ENCODE measurements at places on chromosomes 3 and 15. TPM values are rescaled to one million over a fixed set of nuclear protein-coding genes. Genes with fewer than 3 reads are reported as not detected.

The MYRIP gene
- 0.53 TPM for total RNA-seq

- no peaks in the 10 kb centered on the region for H3K4me1 ChIP-seq
- no peaks in the 10 kb centered on the region for H3K27me3 ChIP-seq
- peaks cover 6% of the 10 kb centered on the region for H3K36me3 ChIP-seq
- no peak overlapping the region for H3K4me3 ChIP-seq
- no peak for DNase-seq
- no peak overlapping the region for H3K27ac ChIP-seq
These were observed 97.2 kb downstream of the TBC1D5 start for GRCh38 chr3:17645074-17645698.

GRCh38 chr3:10142707-10143560 lies 1.4 kb downstream of the VHL start:
- no peaks in the 10 kb centered on the region for H3K27me3 ChIP-seq
- H3K4me3 ChIP-seq, result peak overlapping the region; percentile 92
- no peak for DNase-seq
- peaks cover 19% of the 10 kb centered on the region for H3K4me1 ChIP-seq
- H3K27ac ChIP-seq, result peak overlapping the region; percentile 52

The DUOXA2 gene
- 0.17 TPM for total RNA-seq

DNA sequence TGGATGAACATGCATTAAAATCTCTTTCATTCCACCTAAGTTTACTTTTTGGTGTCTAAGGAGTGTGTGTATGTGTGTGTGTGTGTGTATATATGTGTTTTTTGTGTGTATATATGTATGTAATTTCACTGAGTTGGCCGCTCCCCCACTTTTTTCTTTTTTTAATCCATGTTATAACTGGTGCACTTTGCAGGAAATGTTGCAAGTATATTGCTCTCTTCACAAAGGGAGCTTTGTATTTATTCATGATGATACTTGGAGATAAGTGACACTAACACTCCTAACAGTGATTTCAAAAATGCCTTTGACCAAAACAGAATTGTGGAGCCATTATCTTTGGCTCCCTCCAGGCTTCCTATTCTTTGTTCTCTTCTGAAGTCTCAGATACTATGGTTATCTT lies 95.8 kb downstream of the FNDC3B start:
- peaks cover 48% of the 10 kb centered on the region for H3K4me1 ChIP-seq
- no peaks in the 10 kb centered on the region for H3K27me3 ChIP-seq
- no peak overlapping the region for H3K4me3 ChIP-seq

The ARPIN gene
- 14.9 TPM for total RNA-seq

The KNG1 gene
- total RNA-seq, result not detected

DNA sequence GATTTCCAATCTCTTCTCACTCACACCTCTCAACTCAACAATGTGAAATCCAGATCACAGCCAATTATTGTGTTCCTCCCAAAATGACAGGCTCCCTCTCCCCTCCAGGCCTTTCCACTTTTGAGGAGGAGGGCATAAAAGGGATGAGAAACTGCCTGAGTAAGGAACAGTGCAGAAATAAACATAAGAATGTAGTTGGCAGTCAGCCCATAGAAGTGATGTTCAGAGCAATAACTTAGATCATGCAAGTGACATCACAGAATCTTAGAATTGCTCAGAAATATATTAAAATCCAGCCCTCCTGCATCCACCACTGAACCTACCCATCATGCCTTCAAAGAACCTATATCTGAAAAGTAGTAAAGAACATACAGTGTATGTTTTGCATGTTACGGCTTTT lies 299.4 kb upstream of the GADL1 start:
- no peak overlapping the region for H3K27ac ChIP-seq
- no peak overlapping the region for H3K4me3 ChIP-seq
- H3K4me1 ChIP-seq, result peaks cover 14% of the 10 kb centered on the region
- no peaks in the 10 kb centered on the region for H3K36me3 ChIP-seq
- DNase-seq, result no peak

- H3K4me3 ChIP-seq, result no peak overlapping the region
- no peak overlapping the region for H3K27ac ChIP-seq
- no peak for DNase-seq
- H3K4me1 ChIP-seq, result no peaks in the 10 kb centered on the region
- no peaks in the 10 kb centered on the region for H3K36me3 ChIP-seq
These were observed 101.6 kb downstream of the MOBP start for GRCh38 chr3:39569095-39569494.

- peaks cover 5% of the 10 kb centered on the region for H3K27me3 ChIP-seq
- no peaks in the 10 kb centered on the region for H3K36me3 ChIP-seq
- H3K4me1 ChIP-seq, result no peaks in the 10 kb centered on the region
- H3K4me3 ChIP-seq, result no peak overlapping the region
- H3K27ac ChIP-seq, result no peak overlapping the region
These were observed 17.3 kb upstream of the FURIN start for GRCh38 chr15:90851114-90851513.

- H3K4me1 ChIP-seq, result peaks cover 23% of the 10 kb centered on the region
- H3K27me3 ChIP-seq, result peaks cover 5% of the 10 kb centered on the region
- peaks cover 9% of the 10 kb centered on the region for H3K36me3 ChIP-seq
- H3K27ac ChIP-seq, result peak overlapping the region; percentile 0
- no peak overlapping the region for H3K4me3 ChIP-seq
These were observed 167.5 kb upstream of the IL12A start for GRCh38 chr3:159821110-159821509.

The IL17RD gene
- total RNA-seq, result 47.4 TPM

GRCh38 chr15:25989327-25989726 lies 126.2 kb upstream of the ATP10A start:
- no peak overlapping the region for H3K27ac ChIP-seq
- H3K36me3 ChIP-seq, result no peaks in the 10 kb centered on the region
- H3K4me3 ChIP-seq, result no peak overlapping the region
- no peaks in the 10 kb centered on the region for H3K4me1 ChIP-seq

The SIDT1 gene
- total RNA-seq, result 0.83 TPM

The TTLL13 gene
- total RNA-seq, result 0.58 TPM

DNA sequence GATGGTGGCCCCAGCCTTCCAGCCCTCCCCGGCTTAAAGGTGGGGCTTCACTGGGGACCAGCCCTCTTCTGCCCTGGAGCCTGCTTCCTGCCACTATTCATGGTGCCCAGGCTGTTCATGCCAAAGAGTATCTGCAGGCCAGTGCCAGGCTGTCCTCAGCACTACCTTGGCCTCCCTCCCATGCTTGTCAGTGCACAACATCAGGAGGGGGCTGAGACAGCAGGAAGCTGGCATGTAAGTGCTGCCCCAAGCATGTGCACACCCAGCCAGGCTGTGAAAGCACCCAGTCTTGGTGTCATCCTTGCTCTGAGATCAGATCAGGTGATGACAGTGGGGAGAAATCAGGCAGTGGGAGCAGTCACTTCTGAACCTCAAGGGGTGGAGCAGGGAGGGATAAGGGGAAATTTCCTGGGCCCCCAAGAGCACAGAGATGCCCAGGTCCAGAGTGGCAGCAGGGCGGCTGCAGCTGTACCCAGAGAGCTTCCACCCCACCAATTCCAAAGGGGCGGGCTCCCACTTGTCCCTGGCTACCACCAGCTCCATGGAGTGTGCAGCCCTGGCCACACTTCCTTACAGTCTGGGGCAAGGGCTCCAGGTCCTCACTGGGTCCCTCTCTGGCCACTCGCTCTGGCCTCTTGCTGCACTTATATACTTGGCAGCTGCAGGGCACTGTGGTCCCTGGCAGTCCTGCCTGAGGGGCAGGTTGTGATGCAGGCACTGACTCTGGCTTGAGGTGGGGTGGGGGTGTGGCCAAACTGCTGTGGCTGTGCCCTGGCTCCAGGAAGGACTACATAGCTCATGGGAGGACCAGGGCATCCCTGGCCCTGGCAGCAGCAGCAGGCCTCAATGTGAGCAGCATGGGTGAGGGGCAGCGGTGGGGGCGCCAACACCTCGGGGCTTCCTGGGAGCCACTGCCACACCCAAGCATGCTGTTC lies 91.4 kb upstream of the TNFSF10 start:
- no peaks in the 10 kb centered on the region for H3K27me3 ChIP-seq
- no peaks in the 10 kb centered on the region for H3K4me1 ChIP-seq
- no peak overlapping the region for H3K4me3 ChIP-seq
- no peak overlapping the region for H3K27ac ChIP-seq
- DNase-seq, result no peak
- no peaks in the 10 kb centered on the region for H3K36me3 ChIP-seq

GRCh38 chr15:29044503-29044901 lies 158.7 kb downstream of the APBA2 start:
- no peak overlapping the region for H3K4me3 ChIP-seq
- no peak for DNase-seq
- H3K27ac ChIP-seq, result no peak overlapping the region
- no peaks in the 10 kb centered on the region for H3K36me3 ChIP-seq
- H3K27me3 ChIP-seq, result no peaks in the 10 kb centered on the region
- peaks cover 27% of the 10 kb centered on the region for H3K4me1 ChIP-seq

GRCh38 chr15:99207672-99208071 lies 41.7 kb downstream of the TTC23 start:
- peaks cover 3% of the 10 kb centered on the region for H3K4me1 ChIP-seq
- no peak overlapping the region for H3K27ac ChIP-seq
- peaks cover 22% of the 10 kb centered on the region for H3K36me3 ChIP-seq
- H3K4me3 ChIP-seq, result no peak overlapping the region
- DNase-seq, result no peak

- no peaks in the 10 kb centered on the region for H3K4me1 ChIP-seq
- no peaks in the 10 kb centered on the region for H3K27me3 ChIP-seq
- H3K36me3 ChIP-seq, result no peaks in the 10 kb centered on the region
- no peak for DNase-seq
These were observed 265.6 kb upstream of the CDIN1 start for GRCh38 chr15:36313736-36314280.

The P2RY1 gene
- total RNA-seq, result 2.3 TPM

- H3K4me1 ChIP-seq, result no peaks in the 10 kb centered on the region
- H3K36me3 ChIP-seq, result peaks cover 17% of the 10 kb centered on the region
- no peak overlapping the region for H3K4me3 ChIP-seq
- no peak overlapping the region for H3K27ac ChIP-seq
- DNase-seq, result no peak
These were observed 25.5 kb downstream of the ASB7 start for GRCh38 chr15:100627789-100628395.

- H3K4me1 ChIP-seq, result peaks cover 19% of the 10 kb centered on the region
- H3K36me3 ChIP-seq, result peaks cover 11% of the 10 kb centered on the region
- no peaks in the 10 kb centered on the region for H3K27me3 ChIP-seq
- peak overlapping the region; percentile 100 for H3K4me3 ChIP-seq
- DNase-seq, result no peak
These were observed 611 bp downstream of the CTDSPL2 start for GRCh38 chr15:44427756-44428724.

The PLSCR5 gene
- total RNA-seq, result not detected

The ZKSCAN7 gene
- total RNA-seq, result 17.2 TPM

- H3K4me1 ChIP-seq, result peaks cover 12% of the 10 kb centered on the region
- no peak overlapping the region for H3K27ac ChIP-seq
- H3K4me3 ChIP-seq, result no peak overlapping the region
- no peaks in the 10 kb centered on the region for H3K36me3 ChIP-seq
- DNase-seq, result no peak
These were observed 10.5 kb upstream of the ACSBG1 start for GRCh38 chr15:78244893-78245292.

- peak overlapping the region; percentile 54 for H3K4me3 ChIP-seq
- DNase-seq, result no peak
- H3K36me3 ChIP-seq, result peaks cover 12% of the 10 kb centered on the region
These were observed 5.8 kb downstream of the PLXNB1 start for GRCh38 chr3:48423883-48424695.

GRCh38 chr3:189449084-189449483 lies 182.1 kb upstream of the TP63 start:
- peaks cover 8% of the 10 kb centered on the region for H3K27me3 ChIP-seq
- DNase-seq, result no peak
- H3K4me1 ChIP-seq, result no peaks in the 10 kb centered on the region
- no peak overlapping the region for H3K4me3 ChIP-seq
- H3K36me3 ChIP-seq, result no peaks in the 10 kb centered on the region

DNA sequence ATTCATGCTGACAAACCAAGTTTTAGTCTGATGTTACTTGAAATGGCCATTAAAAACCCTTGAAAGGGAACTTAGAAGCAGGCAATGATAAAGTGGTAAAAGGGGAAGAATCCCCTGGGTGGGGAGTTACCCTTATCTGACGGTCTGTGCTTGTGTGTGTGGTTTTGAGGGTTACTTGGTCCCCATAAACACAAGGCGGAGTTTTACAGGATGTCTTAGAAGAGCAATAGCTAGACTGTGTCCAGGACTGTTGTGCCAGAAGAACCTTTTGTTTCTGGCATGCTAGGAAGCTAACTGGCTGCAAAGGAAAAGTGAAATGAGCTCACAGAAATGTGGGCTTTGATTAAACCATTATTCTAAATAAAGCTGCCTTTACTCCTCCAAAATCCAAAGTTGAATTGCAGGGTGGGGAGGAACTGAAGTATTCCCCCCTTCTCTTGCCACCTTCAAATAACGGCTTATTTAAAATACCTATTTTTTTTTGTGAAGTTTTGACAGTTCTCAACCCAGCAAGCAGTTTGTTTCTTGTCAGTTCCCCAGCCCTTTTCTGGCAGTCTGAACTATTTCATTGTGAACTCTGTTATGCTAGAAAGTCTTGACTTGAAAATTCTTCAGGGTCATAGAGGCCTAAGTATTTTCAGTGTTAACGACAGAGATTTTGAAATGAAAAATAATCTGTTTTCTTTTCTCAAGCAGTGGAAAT lies 443.5 kb downstream of the OTOL1 start:
- H3K36me3 ChIP-seq, result no peaks in the 10 kb centered on the region
- no peaks in the 10 kb centered on the region for H3K27me3 ChIP-seq
- H3K27ac ChIP-seq, result no peak overlapping the region
- H3K4me1 ChIP-seq, result no peaks in the 10 kb centered on the region

- H3K4me1 ChIP-seq, result no peaks in the 10 kb centered on the region
- no peak overlapping the region for H3K27ac ChIP-seq
- no peaks in the 10 kb centered on the region for H3K27me3 ChIP-seq
- DNase-seq, result no peak
- no peak overlapping the region for H3K4me3 ChIP-seq
These were observed 14.8 kb upstream of the LDHAL6B start for GRCh38 chr15:59191855-59192237.

The C3orf20 gene
- total RNA-seq, result 0.24 TPM

The ITGA11 gene
- total RNA-seq, result 0.92 TPM

The ENTPD3 gene
- 2.7 TPM for total RNA-seq

- H3K4me1 ChIP-seq, result peaks cover 16% of the 10 kb centered on the region
- DNase-seq, result no peak
- H3K36me3 ChIP-seq, result no peaks in the 10 kb centered on the region
- no peak overlapping the region for H3K4me3 ChIP-seq
- no peak overlapping the region for H3K27ac ChIP-seq
These were observed 95.7 kb downstream of the PLXNA1 start for GRCh38 chr3:127078626-127079025.

The IQCF5 gene
- total RNA-seq, result not detected

- H3K27me3 ChIP-seq, result no peaks in the 10 kb centered on the region
- no peak overlapping the region for H3K4me3 ChIP-seq
- H3K4me1 ChIP-seq, result no peaks in the 10 kb centered on the region
- no peak overlapping the region for H3K27ac ChIP-seq
- DNase-seq, result no peak
These were observed 286.0 kb downstream of the CNTN3 start for GRCh38 chr3:74328435-74328834.

The TIGIT gene
- total RNA-seq, result not detected

The SLC7A14 gene
- total RNA-seq, result 13.5 TPM

The FHIT gene
- 6.9 TPM for total RNA-seq

All from type B pancreatic cell (in vitro differentiated cells).